ENCODE measurements at places on chromosomes 6 and 20.

DNA sequence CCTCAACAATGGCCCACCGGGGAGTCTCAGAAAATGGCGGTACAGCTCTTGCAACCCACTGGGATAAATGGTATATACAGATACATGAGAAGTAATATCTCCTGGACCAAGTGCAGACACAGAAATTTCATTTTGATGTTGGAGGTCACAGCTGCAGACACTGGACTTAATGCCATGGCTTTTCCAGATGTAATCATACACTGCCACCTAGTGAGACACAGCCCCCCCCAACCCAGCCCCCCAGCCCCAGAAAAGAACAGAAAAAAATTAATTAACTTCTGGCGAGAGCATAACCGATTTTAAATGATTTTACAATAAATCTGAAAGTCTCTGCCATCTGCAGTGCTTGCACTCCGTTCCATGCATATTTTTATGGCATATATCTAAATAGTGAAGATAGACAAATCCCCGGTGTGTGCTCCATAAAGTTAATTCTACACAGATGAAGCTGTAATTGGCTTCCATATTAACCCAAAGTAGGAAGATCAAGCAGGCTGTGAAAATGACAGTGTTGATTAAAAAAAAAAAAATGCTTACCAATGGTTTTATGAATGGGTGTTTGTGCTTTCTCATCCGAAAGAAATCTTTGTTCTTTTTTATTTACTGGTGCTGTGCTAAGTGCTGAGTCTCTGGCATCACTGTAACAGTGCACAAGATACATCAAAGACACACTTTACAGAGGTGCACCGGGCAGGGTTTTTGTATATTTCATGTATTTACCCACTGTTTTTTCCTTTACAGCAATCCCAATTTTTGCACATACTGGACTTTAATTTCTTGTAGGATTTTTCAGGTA lies 804.1 kb downstream of the TFAP2A start:
- DNase-seq, result no peak

DNA sequence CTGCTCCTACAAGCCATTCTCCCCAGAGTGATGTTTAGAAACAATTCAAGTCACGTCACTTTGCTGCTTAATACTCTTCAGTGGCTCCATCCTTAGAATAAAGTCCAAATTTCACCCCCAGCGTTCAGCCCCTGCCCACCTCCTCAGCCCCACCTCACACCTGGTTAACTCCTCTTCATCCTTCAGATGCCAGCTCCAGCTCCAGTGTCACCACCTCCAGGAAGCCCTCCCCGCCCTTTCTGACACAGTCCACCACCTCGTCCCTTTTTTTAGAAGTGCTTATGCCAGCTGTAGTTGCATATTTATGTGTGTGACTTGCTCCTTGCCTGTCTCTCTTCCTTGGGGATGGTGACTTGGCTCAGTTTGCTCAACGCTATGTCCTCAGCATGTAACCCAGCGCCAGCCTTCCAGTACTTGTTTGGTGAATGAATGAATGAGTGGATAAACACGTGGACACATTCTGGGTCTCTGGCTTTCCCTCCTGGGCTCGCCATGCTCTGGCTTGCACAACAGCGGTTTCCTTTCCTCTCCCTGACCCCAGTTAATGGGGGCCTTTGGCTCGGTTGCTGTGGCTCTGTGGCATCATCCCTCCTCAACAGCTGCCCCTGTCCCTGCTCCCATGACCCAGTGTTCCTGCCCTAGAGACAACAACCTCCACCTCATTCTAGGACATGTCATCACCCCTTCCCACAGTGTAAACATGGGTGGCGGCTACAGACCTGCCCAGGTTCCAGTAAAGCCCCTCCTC lies 3.7 kb upstream of the IP6K3 start:
- no peak for DNase-seq

DNA sequence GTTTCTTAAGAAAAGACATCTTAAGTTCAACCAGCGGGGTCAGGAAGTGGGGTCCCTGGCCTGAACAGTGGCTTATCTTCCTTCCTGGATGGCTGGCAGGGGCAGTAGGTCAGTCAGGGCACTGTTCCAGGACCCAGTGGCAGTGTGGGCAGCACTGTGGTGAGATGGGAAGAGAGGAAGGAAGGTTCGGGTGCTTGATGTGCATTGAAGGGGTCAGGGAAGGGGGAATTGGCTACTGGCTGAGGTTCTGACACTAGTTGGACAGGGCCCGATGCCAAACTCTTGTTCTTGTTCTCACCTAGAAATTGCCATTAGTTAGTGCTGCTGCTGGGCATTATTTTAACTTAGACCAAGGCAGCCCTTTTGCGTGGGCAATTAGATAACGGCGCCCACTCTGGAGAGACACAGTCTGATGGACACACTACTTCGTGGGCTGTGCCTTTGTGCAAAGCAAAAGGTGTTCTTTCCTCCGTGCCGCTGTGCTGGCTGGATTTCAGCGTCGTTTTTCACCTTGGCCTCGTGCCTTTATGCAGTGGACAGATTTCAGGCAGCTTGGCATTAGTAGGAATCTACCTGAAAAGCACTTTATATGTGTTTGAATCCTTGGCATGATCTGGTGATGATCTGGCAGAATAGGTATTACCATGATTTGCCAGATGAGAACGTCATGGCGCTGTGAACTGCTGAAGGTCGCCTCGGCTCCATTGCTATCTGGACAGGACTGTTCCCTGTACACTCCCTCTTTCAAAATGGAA lies 30.3 kb downstream of the UTRN start:
- DNase-seq, result no peak

- no peak for DNase-seq
Measured at GRCh38 chr20:12410783-12411182, 493.1 kb downstream of the BTBD3 start.

DNA sequence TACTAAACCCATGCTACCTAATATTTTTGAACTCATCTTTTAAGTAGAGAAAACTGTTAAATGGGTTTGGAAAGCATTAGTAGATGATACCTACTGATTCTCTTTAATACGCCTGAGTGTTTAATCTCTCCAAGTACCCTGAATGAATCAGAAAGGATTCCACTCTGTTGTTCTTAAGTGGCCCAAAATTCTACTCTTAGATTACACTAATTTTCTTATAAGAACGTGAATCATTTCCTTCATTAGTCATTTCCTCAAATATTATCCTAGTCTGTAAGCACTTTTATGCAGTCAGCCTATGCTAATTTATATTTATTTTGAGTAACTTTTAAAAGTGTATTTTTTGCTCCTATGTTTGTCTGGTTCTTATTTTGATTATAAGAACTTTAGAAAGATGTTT lies 380.0 kb downstream of the BTBD9 start:
- DNase-seq, result no peak

DNA sequence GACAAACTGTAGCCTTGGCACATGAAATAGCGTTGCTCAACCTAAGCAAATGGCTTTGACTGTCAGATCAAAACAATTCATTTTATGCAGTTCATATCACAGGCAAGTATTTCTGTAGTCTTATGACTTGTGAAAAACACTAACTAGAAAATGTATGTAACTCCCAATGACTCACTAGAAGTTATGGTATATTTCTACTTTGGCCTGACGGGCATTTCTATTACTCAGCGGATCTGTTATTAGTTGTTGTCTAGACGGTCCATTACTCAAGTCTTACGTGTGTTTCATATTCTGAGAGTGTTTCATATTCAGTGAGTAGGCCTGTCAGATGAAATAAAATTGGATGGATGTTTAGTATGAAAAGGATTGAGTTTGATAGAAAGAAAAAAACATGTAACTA lies 880.9 kb downstream of the PRIM2 start:
- no peak for DNase-seq

- DNase-seq, result no peak
Measured at GRCh38 chr6:11586536-11586935, 49.0 kb downstream of the TMEM170B start.

DNA sequence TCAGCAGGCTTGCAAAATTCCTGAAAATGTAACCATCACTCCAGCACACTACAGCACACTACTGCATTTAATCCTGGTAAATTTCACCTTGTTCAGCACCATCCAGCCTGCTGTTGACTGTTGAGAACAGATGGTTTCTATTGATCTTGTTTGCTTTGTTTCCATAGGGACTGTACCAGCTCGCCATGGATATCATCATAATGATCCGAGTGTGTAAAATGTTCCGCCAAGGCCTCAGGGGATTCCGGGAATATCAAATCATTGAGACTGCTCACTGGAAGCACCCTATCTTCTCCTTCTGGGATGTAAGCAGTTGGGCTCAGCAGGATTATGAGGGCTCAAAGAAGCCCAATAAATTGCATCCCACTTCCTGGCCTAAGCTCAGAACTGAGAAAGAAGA lies 4.1 kb downstream of the CNBD2 start:
- DNase-seq, result no peak

DNA sequence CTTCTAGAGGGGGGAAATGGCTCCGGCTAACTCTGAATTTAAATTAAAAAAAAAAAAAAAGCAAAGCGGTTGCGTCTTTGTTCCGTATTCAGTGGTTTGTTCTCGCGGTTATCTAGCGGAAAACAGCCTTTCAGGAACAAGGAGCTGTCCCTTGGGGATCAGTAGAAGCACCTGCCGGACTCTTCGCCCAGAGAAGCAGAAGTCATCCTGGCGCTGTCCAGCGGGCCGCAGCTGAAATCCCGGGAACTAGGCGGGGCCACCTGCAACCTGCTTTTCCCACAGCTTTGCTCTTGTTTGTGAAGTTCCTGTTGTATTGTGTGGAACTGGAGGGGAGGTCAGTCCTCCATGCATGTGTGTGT lies 43.9 kb upstream of the GJE1 start:
- DNase-seq, result no peak

GRCh38 chr6:154653853-154654252 lies 79.4 kb upstream of the SCAF8 start:
- DNase-seq, result no peak

- no peak for DNase-seq
Measured at GRCh38 chr6:44094403-44095242, 32.6 kb downstream of the MRPL14 start.

DNA sequence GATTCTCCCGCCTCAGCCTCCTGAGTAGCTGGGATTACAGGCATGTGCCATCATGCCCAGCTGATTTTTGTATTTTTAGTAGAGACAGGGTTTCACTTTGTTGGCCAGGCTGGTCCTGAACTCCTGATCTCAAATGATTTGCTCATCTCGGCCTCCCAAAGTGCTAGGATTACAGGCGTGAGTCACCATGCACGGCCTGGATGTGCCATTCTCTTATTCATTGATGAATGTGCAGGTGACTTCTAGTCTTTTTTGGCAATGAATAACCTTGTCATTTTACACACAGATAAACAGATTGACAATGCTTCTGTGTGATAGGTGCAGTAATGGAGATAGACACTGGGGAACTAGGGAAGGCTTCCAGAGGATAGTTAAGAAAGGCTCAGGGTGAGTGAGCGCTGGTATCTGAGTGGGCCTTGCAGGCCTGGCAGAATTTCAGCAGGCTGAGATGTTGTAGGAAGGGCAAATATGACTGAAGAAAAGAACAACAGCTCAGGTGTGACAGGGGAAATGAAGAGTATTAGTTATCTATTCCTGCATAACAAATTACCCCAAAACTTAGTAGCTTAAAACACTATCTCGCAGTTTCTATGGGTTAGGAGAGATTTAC lies 23.3 kb downstream of the PPARD start:
- DNase-seq, result no peak

DNA sequence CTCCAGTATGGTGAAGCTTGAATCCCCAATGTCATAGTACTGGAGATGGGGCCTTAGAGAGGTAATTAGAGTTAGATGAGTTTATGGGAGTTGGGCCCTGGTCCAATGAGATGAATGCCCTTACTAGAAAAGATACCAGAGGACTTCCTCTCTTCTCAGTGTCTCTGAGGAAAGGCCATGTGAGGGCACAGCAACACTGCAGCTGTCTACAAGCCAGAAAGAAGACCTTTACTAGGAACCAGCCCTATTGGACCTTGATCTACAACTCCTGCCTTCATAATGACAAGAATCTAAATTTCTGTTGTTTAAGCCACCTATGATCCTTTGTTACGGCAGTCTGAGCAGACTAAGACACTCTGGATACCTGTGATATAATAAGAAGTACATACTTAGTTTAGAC lies 31.4 kb upstream of the AKAP7 start:
- DNase-seq, result no peak

DNA sequence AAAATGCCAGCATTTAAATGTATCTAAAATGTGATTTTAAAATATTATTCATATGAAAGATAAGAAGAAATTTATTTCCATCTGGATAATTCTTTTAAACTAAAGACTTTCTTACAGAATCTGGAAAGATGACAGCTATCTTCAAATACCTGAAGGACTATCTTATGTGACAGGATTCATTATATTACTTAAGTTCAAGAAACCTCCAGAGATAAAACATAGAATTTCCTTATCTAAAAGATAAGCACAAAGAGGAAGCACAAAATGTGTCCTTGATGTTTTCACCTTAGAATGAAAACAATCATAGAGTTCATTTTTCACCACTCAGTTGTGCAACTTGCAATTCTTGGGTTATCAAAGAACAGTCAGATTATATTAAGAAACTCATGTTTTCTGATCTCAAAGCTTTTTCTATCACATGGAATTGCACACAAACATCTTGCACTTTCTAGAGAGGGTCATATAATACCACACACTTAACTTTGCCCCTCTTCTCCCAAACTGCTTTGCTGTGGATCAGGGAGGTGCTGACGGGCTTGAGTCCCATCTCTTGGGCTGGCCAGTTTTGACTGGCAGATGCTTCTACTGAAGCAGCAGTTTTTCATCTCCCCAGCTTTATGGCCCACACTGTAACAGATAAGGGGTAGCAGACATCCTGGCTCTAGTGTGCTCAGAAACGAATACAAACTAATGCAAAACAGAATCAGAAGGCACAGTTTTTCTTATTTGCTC lies 467.4 kb downstream of the CDC5L start:
- DNase-seq, result no peak

GRCh38 chr6:30720738-30721197 lies 616 bp downstream of the TUBB start:
- no peak for DNase-seq

GRCh38 chr20:6051505-6051904 lies 2.4 kb downstream of the LRRN4 start:
- DNase-seq, result no peak

DNA sequence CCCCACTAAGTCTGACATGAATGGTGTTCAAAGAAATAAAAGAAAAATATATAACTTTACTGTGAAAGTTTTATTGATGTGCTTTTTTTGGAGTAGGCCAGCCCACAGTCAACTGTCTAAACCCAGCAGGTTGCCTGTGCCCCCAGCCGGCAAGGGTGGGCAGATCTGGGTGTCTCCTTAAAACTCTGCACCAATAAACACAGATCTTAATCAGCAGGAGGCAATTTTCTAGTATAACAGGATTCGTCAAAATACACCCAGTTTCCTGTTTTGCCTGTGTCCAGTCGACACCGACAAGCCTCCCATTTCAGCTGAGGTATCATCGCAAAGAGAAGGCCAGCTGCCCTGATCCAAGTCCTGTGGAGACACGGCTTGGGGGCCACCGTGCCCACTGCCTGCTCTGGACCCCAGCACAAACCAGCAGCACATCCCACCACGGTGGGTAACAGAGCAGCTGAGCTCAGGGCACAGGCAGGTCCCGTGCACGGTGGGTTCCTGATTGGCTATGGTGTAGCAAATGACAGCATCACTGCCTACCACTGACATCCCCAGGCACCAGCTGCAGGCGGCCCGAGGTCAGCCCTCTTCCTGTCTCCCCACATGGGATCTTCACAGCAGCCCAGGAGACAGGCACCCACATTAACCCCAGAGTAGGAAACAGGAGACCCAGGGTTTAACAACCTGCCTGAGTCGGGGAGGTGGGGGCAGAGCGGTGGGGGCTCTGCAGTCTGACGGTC lies 15.7 kb downstream of the BMP7 start:
- DNase-seq, result no peak

Data from T-helper 1 cell (primary cell).